ENCODE measurements at places on chromosomes 2 and 18.

GRCh38 chr18:23523429-23524212 is 20.3 kb downstream of the RMC1 start:
- no peak for DNase-seq

DNA sequence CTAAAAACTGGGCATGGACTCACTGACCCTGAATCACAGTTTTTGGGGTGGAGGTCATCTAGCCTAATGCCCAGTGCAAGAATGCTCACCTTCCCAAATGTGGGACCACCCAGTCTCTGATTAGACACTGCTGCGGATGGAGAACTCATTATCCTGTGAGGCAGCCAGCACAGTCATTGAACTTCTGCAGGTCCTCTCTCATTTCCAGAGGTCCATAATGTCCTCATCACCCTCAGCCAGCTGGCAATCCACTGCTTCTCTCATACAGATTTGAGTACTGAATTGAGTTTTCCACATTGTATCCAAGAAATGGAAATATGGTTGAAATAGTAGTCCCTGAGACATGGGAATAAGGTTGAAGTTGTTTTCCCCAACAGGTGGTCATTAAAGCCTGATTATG is 5.0 kb upstream of the MYO5B start:
- DNase-seq: no peak

DNA sequence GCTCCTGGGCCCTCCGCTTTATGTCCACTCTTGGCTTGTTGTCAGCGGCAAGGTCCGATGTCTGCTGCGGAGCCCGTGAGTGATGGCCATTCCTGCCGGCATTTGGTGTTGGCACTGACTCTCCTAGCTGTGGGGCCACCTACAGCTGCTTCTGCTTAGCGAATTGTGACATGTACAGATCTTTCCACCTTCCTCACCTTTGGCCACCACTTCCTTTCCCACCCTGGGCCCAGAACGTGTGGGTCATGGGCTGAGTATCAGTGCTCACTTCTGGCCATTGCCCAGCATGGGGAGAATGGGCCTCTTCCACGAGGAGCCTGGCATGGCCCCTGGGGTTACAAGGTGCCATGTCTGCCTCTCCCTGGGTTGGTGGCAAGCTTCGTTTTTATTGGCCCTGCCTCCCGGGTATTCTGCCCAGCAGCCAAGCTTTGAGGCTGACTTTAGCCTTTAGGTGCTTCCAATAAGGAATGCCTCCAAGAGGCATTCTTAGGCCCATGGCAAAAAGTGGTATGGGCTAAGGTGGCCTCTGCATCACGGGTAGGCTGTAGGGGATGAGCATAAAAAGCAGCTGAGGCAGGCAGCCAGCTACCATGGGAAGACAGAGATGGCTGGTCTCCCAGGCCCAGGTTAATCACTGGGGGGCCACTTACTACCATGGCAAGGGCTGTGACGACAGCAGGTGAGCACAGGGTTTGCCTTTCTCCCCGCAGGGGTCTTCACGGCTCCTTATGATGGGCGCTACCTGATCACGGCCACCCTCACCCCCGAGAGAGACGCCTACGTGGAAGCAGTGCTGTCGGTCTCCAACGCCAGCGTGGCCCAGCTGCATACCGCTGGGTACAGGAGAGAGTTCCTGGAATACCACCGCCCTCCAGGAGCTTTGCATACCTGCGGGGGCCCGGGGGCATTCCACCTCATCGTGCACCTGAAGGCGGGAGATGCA is 65.8 kb downstream of the EMILIN2 start:
- no peak for DNase-seq

DNA sequence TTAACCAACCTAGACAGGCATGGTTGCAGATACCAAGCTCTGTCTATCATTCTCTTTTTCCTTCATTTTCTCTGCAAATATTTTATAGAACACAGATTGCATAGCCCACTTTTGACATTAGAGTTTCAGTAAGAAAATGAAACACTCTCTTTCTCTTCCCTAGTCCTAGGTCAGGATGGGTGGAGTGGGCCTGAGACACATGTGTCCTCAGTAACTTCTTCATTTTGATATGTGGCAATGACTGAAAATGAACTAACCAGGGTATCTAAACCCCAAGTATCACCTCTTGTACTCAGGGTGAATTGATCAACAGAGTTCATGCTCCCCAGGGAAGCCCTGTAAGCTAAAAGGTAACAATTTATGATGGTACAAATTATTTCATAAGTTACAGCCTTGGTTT is 37.0 kb upstream of the KYNU start:
- DNase-seq: no peak

GRCh38 chr2:70014959-70015358 is 53.5 kb upstream of the ASPRV1 start:
- DNase-seq: no peak

GRCh38 chr2:121599963-121600651 is 49.2 kb downstream of the CLASP1 start:
- no peak for DNase-seq

- DNase-seq: no peak
Measured at GRCh38 chr18:40109252-40110049, 1845.6 kb upstream of the PIK3C3 start.

DNA sequence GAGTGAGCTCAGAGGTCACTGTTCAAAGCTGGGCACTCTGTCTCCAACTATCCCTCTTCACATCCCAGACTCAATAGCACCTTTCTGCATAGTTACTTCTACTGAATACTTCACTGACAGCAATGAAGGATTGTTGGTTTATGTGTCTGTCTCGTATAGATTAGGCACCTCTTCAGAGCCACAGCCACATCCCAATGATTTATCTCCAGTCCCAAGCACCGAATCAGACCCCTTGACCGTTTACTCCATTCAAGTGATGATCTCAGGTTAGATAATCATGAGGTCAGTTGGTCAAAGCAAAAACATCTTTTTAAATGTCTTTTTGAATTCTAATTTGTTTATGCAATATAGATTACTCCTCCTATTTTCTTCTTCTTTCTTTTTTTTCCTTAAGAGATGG is 14.7 kb downstream of the NEDD4L start:
- DNase-seq: no peak

Measured in HFFc6 (cell line).